ENCODE measurements at places on chromosomes 11 and 22. TPM values are rescaled to one million over a fixed set of nuclear protein-coding genes. Genes with fewer than 3 reads are reported as not detected.

Gene RTN3
- 137 TPM for total RNA-seq

Gene RAB3IL1
- 3.4 TPM for total RNA-seq

Gene NXPE1
- not detected for total RNA-seq

Gene RAB36
- 13.5 TPM for total RNA-seq

Gene SCARF2
- 23.1 TPM for total RNA-seq

Gene RNF169
- total RNA-seq = 23.5 TPM

Gene SYT13
- 1.7 TPM for total RNA-seq

Gene ADAMTS15
- 7.7 TPM for total RNA-seq

Gene SCGB1D2
- not detected for total RNA-seq

Gene CRELD2
- total RNA-seq = 43.8 TPM

Gene EIF3D
- total RNA-seq = 197 TPM

Gene TREH
- not detected for total RNA-seq

Gene PTPN5
- 6.4 TPM for total RNA-seq

Gene TSGA10IP
- 2.7 TPM for total RNA-seq

Gene TIGD3
- 3.3 TPM for total RNA-seq

Gene PNPLA5
- not detected for total RNA-seq

Gene ISX
- total RNA-seq = not detected

Gene RIMBP3B
- 0.63 TPM for total RNA-seq

Gene FDX1
- total RNA-seq = 9.7 TPM

Gene OR2AT4
- total RNA-seq = not detected

Gene MISFA
- total RNA-seq = 4.4 TPM

Gene OR52A1
- not detected for total RNA-seq

Gene RIC3
- 9.1 TPM for total RNA-seq

Gene OR9G1
- total RNA-seq = not detected

Gene SERGEF
- 41.6 TPM for total RNA-seq

Gene PTGDR2
- 0.32 TPM for total RNA-seq

Gene ADM
- 13.9 TPM for total RNA-seq

Gene PIH1D2
- 4.5 TPM for total RNA-seq

Gene SIDT2
- total RNA-seq = 37.6 TPM

Gene RIMBP3C
- 1.4 TPM for total RNA-seq

Gene AQP11
- total RNA-seq = 2.1 TPM

Gene OR5D14
- not detected for total RNA-seq

Gene SYNGR1
- total RNA-seq = 30.4 TPM

Gene SCGB1C1
- total RNA-seq = not detected

Gene RTL10
- total RNA-seq = 26.7 TPM

Gene MACROD1
- 22.1 TPM for total RNA-seq

Gene ELF5
- total RNA-seq = not detected

Gene LMNTD2
- 1.8 TPM for total RNA-seq

Gene PICK1
- total RNA-seq = 24.0 TPM

Gene KCNJ1
- not detected for total RNA-seq

Gene OR5B21
- not detected for total RNA-seq

Gene CSNK2A3
- total RNA-seq = 0.82 TPM

Gene CCDC87
- total RNA-seq = 0.93 TPM

Gene CHRM1
- total RNA-seq = not detected

Gene CADM1
- 121 TPM for total RNA-seq

Gene LDLRAD3
- 33.8 TPM for total RNA-seq

Gene MYO7A
- total RNA-seq = 2.1 TPM

Gene SLC22A12
- total RNA-seq = not detected

Gene OR52I2
- total RNA-seq = not detected
